CD8-positive, alpha-beta T cell (primary cell): ENCODE measurements at places on chromosomes 12 and 14.

DNA sequence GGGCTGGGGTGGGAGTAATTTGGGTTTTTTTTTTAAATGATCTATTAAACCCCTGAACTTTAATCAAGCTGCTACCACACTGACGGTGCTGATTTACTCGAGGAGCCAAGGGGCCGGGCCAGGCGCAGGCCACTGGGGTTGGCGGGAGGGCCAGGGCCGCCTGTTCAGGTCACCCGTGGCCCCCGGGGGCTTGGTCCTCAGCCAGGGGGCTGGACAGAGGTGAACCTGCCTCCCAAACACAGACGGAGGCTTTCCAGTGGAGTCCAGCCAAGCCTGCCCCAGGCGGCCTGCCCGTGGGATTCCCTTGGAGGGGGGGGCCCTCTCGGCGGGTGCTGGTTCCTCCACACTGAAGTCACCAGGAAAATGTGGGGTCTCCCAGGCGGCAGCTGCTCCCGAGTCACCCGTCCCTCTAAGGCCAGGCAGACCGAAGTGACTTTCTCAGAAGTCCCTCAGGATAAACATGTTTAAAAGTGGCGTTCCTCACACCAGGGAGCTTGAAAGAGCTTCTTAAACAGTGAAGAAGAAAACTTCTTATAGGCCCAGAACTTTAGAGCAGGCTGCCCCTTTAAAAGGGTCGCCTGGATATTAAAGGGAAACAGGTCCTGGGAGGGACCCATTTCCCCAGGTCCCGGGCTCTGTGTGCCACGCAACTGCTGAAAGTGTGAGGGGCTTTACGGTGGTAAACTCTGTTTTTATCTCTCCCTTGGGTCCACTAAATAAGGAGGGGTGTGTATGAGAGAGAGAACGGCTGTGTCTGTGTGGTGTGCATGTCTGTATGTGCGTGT is 167.2 kb upstream of the GSC start:
- no peak for DNase-seq

- DNase-seq: no peak
Measured at GRCh38 chr12:69929125-69929524, 104.1 kb downstream of the MYRFL start.

GRCh38 chr12:93109551-93110203 is 180.6 kb upstream of the EEA1 start:
- no peak for DNase-seq

GRCh38 chr12:95648990-95649791 is 97.9 kb upstream of the USP44 start:
- DNase-seq: no peak

- DNase-seq: no peak
Measured at GRCh38 chr14:68361231-68361630, 431.6 kb downstream of the ZFP36L1 start.

GRCh38 chr12:91367234-91367849 is 184.7 kb upstream of the DCN start:
- DNase-seq: no peak

- DNase-seq: no peak
Measured at GRCh38 chr14:34067587-34067986, 116.7 kb upstream of the EGLN3 start.

DNA sequence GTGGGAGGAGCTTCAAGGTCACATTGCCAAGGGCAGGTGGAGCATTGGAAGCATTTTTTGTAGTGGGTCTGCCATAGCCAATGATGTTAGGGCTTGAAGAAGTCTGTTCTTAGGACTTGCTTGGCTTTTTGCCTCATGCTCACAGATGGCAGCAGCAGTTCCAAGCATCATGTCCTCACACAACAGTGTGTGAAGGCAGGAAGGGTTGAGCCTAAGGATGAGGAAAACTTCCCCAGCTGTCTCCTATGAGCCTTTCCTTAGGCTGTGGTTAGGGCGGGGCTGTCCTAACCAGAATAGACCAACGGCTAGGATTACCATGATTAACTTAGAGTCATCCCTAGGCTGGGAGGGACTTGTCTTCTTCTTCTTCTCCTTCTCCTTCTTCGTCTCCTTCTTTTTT is 76.2 kb upstream of the KCNA1 start:
- no peak for DNase-seq

GRCh38 chr12:26510354-26510674 is 314.9 kb downstream of the SSPN start:
- no peak for DNase-seq

GRCh38 chr12:9169979-9170634 is 38.1 kb downstream of the PZP start:
- DNase-seq: no peak

GRCh38 chr12:1593174-1594005 is 991 bp downstream of the FBXL14 start:
- peak; percentile 42 for DNase-seq

DNA sequence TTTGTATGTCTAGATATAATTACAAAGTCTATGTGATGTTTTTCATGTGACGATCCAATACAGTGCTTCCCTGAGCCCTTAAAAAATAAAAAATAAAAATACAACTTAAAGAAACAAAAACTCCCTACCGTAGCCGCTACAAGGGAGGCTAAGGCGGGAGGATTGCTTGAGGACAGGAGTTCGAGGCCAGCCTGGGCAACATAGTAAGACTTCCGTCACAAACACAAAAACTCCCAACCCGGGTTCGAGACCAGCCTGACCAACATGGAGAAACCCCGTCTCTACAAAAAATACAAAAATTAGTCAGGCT is 669 bp upstream of the CDKN3 start:
- DNase-seq: no peak

- no peak for DNase-seq
Measured at GRCh38 chr14:71527838-71528237, 404.4 kb upstream of the RGS6 start.

- no peak for DNase-seq
Measured at GRCh38 chr12:108826101-108826806, 31.1 kb downstream of the SSH1 start.

DNA sequence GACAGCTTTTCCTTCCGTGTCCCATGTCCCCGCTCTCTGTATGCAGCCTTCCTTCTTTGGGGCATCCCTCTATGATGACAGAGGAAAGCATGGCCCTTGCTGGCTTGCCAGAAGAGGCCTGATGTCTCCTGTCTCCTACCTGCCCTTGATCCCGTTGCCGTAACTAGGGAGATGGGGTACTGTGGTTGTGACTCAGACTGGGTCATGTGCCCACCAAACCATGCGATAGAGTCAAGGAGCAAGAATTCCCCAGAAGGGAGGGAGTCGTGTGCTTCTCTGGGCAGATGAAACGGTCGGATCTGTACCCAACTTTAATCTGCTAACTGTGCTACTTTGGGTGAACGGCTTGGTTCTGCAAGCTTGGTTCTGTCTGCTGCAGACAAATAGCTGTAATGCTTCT is 99.1 kb upstream of the DYNC1H1 start:
- DNase-seq: no peak

GRCh38 chr14:59028476-59029202 is 159.8 kb upstream of the DAAM1 start:
- no peak for DNase-seq

DNA sequence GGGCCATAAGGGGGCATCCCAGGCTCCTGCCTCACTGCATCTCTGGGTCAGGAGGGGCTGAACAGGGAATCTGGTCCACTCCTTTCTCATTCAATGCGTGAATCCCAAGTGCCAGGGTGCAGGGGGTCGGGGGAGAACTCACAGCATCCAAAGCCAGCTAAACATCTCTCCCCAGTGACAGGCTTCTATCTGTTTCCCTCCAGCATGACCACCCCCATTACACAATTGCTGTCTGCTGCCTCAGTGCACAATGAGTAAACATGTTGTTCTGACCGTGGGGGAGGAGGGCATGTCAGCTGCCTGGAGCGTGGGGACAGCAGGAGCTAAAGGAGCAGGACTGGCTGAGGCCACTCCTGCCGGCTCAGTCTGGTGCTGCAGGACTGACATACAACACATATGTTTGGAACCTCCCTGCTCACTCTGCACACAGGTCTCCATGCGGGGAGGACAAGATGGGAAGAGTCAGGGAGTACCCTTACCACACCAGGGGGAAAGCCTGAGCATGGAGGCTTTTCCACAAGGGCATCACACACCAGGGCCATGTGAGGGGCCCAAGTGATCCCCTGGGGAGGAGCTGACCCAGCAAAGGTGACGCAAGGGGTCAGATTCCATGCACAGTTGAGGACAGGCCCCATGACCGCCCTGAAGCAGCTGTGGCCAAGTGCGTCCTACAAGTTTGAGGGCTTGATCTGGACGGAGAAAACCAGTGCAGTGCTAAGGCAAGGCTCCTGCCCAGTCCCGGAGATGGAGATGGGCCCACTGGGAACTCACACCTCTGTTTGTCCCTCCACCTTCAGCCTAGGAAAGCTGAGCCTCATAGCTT is 1.4 kb downstream of the TNS2 start:
- DNase-seq: no peak

DNA sequence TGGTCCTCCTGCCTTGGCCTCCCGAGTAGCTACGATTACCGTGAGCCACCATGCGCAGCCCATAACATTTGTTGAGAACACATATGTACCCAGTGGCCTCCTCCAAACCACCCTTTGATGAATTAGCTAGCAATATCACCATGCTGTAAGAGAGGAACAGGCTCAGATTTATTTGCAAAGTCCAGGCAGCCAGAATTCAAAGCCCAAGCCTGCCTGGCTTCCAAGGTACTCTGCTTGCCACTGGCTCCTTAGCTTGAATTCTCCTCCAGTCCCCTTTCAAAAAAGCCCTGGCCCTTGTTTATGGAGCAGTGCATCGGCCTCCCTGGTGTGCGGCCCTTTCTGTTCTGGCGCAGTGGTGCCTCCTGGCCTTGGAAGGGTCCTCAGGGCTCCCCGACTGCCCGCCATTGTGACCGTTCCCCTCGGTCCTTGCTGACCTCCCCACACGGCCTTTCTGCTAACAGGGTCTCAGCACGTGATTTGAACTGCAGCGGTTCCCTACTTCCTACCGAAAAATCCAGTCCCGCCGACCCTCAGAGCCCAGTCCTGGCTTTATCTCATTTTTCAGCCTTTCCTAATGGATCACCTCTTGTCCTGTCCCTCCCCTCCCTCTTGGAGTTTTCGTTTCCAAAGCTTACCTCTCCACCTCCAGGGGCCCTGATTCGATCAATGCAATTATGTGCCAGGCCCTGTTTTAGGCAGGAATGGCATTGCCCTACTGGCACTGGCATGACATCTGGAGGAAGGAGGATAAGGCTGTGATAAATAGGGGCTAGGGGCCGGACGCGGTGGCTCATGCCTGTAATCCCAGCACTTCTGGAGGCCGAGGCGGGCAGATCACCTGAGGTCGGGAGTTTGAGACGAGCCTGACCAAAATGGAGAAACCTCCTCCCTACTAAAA is 22.0 kb downstream of the SLC25A29 start:
- no peak for DNase-seq

DNA sequence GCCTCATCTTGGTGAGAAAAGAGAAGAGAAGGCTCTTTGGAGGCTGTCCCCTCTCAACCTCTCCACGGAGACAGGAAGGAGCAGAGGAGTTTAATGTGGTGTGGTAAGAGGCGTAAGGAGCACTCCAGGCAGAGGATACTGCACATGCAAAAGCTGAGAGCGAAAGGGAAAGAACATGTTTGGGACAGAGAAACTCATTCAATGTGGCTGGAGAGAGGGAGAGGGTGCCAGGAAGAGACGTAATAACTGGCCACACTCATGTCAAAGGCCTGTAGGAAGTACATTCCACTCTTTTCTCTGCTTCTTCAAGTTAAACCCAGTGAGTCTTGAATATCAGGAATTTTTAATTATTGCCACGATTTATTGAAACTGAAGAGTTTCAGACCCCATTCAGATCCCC is 12.0 kb downstream of the VDR start:
- DNase-seq: no peak

DNA sequence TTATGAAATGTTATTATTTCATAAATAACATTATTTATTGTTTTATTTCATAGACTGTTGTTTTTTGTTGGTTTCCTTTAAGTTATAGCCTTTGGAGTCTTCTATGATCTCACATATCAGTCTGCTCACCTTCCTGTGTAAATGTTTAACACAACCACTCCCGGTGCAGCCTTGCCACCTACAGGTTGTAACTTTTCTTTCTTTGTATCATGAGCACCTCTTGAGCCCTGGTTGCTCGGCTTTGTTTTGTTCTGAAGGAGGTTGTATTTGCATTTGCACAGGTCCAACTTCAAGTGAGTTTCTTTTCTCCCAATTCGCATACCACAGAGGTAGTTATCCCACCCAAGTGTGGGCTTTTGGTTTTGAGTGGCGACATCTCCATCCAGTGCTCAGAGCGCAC is 121.4 kb downstream of the SLC15A4 start:
- DNase-seq: no peak

DNA sequence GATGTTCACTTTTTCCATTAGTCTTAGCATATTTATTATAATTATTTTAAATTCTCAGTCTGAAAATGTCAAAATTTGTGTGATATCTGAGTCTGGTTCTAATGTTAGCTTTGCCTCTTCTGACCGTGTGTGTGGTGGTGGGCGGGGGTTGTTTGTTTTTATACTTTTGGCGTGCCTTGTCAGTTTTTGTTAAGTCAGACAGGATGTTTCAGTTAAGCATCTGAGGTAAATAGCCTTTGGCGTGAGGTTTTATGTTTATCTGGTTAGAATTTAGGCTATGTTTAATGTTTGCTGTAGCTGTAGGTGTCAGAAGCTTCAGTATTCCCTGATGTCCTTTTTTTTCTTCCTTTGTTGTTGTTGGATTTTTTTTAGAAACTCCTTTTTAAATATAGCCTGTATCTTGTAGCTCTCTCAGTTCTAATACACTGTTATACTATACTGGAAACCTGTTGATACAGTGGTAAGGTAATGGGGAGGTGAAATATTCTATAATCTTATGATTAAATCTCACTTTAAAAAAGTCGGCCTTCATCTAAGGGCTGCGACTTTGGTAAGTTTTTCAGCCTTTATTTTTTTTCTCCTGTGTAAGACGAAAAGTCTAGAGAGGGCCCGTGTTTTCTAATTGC is 111.6 kb downstream of the SCAF11 start:
- peak; percentile 42 for DNase-seq

DNA sequence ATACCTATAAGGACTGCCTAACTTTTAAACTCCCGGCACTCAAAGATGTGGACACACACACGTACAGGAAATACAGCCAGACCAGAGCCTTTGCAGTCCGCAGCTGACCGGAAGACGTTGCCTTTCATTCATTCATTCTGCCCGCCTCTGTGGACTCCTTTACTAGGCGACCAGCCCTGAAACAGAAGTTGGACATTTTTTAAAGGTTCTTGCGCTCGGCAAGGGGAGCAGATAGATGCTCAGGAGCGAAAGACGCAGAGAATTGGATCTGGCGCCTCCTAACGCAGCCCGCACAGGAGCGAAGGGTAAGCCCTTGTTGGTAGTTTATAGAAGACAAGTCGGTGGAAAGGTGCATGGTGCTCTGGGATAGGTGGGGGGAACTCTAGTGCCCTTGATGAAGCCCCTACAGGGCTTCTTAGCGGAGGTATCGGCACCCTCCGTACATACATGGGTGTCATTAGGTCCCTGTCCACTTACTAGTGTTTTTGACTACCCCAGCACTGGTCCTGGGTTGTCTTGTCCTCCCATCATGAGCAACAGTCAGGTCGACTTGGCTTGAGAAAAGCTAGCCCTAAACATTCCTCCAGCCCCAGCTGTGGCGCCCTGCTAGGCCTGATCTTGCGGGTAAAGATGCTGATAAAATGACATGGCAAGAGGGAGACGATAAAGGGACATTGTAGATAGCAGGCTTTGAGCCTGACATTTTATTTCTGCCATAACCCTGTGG is at the start of gene KDM2B:
KDM2B (minus strand) TSS at position 65 of the 727 bp plus-strand sequence. CDS start 112 bp downstream, outside the sequence.
- peak; percentile 20 for DNase-seq

- DNase-seq: no peak
Measured at GRCh38 chr12:13816394-13816793, 165.0 kb downstream of the GRIN2B start.
